ENCODE measurements at places on chromosomes 12 and 14. TPM values are rescaled to one million over a fixed set of nuclear protein-coding genes. Genes with fewer than 3 reads are reported as not detected.

The KCNJ8 gene
- not detected for total RNA-seq

The KCNMB4 gene
- 3.0 TPM for total RNA-seq

The OAS2 gene
- total RNA-seq: 362 TPM

The TRHDE gene
- total RNA-seq: 9.1 TPM

- no peak for DNase-seq
Observed at GRCh38 chr12:130074661-130075406, 87.4 kb upstream of the FZD10 start.

- DNase-seq: no peak
Observed at GRCh38 chr14:101037021-101037817, 133.7 kb upstream of the RTL1 start.

- no peak for DNase-seq
Observed at GRCh38 chr12:93402333-93403311, 24.9 kb downstream of the NUDT4 start.

DNA sequence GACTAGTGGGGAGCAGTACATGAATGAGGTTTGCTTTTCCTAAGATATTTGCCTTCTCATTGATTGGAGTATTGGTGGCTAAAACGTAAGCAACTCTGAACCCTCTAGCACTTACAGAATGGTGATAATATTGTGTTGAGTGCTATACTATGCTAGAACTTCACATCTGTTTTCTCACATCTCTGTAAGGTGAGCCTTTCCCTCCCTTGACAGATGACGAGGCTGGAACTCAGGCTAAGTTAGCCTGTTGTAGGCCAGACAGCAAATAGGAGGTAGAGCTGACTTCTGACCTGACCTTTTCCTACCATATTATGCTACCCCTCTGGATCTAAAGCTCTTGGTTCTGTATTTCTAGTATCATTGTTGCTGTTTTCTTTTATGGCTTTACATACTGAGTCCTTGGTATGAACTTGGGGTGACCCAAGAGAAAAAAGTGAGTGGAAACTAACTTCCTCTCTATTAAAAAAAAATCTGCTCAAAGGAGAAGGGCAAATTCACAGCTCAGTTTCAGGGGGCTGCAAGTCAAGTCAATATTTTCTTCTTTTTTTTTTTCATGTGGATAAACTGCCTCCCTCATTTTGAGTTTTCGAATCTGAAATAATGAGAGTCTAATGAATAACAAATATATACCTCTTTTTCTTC lies 85.9 kb downstream of the CRADD start:
- no peak for DNase-seq

DNA sequence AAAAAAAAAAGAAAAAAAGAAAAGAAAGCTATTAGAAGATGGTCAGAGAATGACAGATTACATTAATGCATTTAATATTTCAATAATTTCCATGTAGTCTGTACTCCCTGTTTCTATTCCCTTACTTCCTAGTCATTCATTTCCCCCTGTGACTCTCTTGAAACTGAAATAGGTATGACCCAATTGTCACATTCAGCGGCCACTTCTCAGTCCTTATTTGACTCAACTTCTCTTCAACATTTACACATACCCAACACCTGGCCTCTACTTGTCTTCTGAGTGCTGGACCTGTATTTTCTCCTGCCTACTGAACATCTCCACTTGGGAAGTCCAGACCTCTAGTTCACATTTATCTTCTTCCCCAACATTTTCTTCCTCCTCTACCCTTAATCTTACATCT lies 7.2 kb downstream of the EEA1 start:
- no peak for DNase-seq

- no peak for DNase-seq
Observed at GRCh38 chr12:95673576-95673975, 117.0 kb downstream of the NTN4 start.

- no peak for DNase-seq
Observed at GRCh38 chr12:123762715-123763052, 583 bp downstream of the DNAH10 start.

DNA sequence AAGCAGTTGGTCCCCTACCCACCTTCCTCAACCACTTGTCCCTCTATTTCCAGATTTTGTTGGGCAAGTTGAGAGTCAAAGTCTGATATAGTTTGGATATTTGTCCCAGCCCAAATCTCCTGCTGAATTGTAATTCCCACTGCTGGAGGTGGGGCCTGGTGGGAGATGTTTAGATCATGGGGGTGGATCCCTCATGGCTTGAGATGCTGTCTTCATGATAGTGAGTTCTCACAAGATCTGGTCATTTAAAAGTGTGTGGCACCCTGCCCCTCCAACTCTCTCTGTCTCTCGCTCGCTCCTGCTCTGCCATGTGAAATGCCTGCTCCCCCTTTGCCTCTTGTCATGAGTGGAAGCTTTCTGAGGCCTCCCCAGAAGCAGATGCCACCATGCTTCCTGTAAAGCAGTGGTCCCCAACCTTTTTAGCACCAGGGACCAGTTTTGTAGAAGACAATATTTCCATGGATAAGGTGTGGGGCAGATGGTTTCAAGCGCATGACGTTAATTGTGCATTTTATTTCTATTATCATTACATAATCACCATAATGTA lies 37.3 kb upstream of the BCL11B start:
- DNase-seq: no peak

- no peak for DNase-seq
Observed at GRCh38 chr12:55008944-55009585, 10.7 kb upstream of the NEUROD4 start.

DNA sequence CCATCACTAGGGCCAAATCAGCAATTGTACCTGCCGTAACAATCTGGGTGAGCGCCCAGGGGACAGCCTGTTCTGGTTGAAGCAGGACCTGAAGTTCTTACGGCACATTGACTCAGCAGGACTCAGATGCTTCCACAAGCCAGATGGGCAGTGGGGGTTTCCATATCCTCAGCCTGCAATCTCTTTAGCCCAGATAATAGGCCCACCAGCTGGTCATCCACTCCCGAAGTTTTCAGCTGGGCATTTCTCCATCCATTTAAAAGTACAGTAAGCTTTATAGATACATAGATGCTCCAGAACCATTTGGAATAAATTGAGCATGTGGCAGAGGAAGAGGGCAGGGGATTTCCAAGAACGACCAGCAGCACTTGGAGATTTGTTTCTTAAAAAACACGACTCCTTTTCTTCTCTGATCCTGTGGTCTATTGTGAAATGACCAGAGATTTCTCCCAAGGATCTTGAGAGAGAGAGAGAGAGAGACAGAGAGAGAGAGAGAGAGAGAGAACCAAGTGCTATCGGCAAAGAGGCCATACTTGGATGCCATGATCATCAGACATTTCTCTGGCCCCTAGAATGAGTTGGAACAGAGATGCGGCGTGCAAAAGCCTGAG lies 74.8 kb upstream of the PLXNC1 start:
- DNase-seq: no peak

GRCh38 chr14:68397371-68397811 lies 395.5 kb downstream of the ZFP36L1 start:
- DNase-seq: no peak

- no peak for DNase-seq
Observed at GRCh38 chr14:85461432-85462133, 68.4 kb upstream of the FLRT2 start.
